CD4-positive, alpha-beta T cell treated with Interleukin-2 at 100 ng/mL for 4 hours (primary cell): ENCODE measurements at places on chromosomes 7 and 10.
A peak's percentile ranks its signal among the peaks of the same experiment; 100 is the strongest.

DNA sequence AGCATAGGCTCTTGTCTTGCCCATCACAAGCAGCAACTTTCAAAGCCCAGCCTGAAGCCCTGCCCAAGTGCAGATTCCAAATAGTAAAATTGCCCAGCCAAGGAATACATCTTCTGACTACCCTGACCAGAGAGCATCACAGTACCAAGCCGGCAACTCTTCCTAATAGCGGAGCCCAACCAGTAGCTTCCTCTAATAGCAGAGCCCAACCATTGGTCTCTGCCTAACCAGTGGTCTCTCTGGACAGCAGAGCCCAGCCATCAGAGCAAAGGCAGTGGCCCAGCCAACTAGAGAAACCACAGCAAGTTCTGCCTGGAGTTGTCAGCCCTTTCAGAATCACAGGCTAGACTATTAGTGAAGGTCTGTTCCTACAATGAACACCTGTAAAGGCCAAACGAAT lies 285.6 kb downstream of the HGF start:
- DNase-seq: no peak

DNA sequence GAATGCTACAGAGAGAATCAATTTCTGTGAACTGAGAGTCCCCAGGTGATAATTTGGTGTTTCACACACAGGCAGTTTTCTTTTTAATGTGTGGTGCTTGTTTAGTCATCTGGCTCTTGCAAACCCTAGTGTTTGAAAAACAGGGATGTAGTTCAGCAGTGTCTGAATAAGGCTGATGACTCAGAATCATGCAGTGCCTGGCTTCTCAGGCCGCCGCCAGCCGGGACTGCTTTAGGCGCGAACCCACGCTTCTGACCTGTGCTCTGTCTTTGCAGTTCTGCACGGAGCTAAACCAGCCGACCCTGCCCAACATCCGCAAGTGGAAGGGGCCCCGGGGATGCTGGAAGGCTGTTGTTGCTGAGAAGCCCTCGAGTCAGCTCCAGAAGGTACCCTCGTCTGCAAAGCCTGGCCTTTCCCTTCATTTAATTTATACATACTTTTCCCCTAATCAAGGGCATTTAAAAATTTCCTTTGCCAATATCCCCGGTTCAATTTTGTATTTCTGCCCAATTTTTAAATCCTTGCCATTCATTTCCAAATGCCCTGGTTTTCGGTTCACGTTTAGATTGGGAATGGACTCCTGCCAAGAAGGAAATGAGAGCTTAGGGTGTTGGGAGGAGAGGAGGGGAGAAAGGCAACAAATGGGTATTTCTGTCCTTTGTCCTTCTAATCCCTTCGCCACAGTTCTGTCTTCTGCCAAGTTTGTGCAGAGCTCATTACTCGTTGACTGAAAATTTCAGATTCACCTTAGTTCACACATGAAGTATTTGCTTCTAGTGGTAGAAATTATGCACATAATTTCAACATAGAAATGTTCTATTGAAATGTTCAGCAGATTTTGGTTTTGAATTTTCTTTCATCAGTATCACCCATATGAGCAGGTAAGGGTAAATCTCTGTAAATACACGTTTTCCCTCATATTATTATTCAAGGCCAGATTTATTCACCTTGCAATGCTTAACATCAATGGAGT lies 108.5 kb upstream of the ANLN start:
- DNase-seq: peak; percentile 47

DNA sequence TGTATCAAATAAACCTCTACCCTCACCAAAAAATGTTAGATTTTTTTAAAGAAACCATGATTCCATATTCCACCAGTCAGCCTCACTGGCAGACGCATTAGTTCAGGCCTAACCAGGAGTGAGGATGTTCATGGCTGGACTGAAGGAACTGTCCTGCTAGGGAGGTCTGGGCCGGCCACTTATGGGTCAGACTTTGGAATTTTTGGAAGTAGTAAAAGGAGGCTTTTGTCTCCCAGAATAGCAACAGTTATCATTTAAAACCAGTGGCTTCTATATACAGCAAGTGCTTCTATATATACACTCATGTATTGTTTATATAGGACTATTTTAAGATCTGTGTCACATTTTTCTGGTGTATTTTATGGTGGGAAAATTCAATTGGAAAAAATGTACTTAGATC lies 120.5 kb downstream of the CNNM2 start:
- DNase-seq: no peak

DNA sequence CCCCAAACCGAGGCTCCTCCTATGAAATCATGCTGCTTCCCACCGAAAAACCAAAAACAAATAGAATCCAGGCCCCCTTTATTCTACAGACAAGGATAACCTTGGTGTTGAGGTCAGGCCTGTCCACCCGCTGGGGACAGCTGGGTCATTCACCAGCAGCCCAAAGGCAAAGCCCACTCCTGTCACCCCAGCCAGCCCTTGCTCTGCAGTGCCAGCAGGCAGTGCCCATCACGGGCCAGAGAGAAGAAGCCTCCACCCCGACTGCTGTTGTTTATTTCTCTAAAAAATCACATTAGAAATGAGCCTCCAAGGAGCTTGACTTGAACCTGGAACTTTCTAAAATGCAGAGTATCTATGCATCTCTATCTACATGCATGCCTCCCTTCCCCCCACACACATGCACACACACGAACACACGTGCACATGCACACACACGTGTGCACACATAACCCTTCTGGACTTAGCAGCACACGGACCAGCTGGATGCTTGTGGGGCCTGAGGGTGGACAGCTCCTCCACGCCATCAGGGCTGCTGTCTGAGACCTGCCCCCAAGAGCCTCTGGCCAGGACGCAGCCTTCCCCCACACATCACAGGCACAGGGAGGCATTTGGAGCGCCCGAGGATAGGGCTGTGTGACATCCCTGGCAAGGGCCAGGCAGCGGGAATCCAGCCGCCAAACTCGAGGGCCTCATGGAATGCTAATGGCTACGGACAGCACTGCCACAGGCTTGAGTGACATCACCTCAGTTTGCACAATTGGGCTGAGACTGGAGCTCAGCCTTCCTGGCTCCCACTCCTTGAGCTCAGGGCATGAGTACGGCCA lies 22.8 kb downstream of the PRKAG2 start:
- DNase-seq: no peak

DNA sequence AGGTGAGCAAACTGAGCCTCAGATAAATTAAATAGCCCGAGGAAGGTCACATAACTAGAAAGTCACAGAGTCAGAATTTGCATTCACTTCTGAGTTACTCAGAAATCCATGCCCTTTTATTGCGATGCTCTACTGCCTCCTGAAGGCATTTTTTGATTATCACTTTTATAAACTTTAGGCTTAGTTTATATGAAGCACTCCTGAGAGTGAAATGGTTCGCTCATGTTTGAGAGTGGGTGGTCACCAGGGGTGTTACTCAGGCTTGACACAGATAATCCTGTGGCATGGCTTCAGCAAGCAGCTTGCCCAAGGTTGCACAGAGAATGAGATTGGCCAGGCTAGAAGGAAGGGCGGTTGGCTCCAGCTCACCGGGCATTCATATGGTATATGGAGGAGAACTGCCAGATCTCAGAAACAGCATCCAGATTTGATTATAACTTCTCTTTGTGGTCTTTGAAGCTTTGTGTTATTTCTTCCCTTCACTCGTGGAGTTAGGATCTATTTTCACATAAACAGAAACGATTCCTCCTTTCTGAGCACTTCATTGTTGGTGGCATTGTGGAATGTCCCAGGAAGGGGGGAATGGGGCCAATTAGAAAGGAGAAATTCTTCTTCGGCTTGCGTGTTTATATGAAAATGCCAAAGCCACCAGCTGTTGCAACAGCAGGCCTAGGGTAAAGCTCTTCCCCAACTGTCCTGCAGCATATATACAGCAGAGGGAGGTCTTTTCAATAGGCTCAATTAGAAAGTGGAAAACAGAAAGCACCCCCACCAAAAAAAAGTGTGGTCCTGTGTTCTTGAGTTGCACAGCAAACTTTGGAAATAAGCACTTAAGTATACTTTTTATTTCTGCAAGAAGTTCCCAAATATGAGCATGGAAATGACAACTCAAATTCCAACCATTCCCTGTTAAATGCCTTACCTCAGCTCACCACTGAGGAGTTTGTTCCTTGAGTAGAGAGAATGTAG lies 628.8 kb downstream of the SUGCT start:
- no peak for DNase-seq

DNA sequence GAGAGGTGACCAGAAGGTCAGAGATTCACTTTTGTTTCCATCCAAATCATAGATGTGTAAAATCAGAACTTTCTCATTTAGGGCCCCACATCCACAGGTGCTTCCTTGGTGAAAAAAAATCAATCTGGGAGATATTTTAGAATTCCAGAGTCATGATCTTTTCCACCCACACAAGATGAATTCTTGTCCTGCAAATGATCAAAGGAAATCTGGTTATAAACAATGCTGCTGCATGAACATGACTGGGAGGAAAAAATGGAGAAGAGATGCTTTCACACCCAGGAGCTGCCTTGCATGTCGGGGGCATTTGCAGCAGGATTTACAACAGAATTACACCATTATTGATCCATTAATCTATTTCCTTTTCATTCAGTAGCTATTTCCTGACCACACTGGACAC lies 106.5 kb upstream of the TMEM72 start:
- no peak for DNase-seq
